SJCRH30 (cell line): ENCODE measurements at places on chromosomes 6 and 20. TPM values are rescaled to one million over a fixed set of nuclear protein-coding genes. Genes with fewer than 3 reads are reported as not detected.

GRCh38 chr6:139706912-139707311 lies 332.5 kb upstream of the CITED2 start:
- H3K4me3 ChIP-seq = no peak overlapping the region
- no peak for DNase-seq
- H3K27ac ChIP-seq = no peak overlapping the region
- H3K27me3 ChIP-seq = no peaks in the 10 kb centered on the region
- peaks cover 4% of the 10 kb centered on the region; the same call in 1 of the 2 replicates for H3K4me1 ChIP-seq

- no peak overlapping the region for H3K4me3 ChIP-seq
- no peak for DNase-seq
- no peaks in the 10 kb centered on the region for H3K36me3 ChIP-seq
- H3K27me3 ChIP-seq = no peaks in the 10 kb centered on the region
- no peaks in the 10 kb centered on the region for H3K4me1 ChIP-seq
- H3K27ac ChIP-seq = no peak overlapping the region
These were observed 29.2 kb downstream of the RSPH3 start for GRCh38 chr6:158970640-158971275.

- H3K4me1 ChIP-seq = no peaks in the 10 kb centered on the region
- H3K36me3 ChIP-seq = no peaks in the 10 kb centered on the region
- no peak overlapping the region for H3K4me3 ChIP-seq
- no peak for DNase-seq
These were observed 1378.6 kb upstream of the DEFB115 start for GRCh38 chr20:29878777-29879442.

DNA sequence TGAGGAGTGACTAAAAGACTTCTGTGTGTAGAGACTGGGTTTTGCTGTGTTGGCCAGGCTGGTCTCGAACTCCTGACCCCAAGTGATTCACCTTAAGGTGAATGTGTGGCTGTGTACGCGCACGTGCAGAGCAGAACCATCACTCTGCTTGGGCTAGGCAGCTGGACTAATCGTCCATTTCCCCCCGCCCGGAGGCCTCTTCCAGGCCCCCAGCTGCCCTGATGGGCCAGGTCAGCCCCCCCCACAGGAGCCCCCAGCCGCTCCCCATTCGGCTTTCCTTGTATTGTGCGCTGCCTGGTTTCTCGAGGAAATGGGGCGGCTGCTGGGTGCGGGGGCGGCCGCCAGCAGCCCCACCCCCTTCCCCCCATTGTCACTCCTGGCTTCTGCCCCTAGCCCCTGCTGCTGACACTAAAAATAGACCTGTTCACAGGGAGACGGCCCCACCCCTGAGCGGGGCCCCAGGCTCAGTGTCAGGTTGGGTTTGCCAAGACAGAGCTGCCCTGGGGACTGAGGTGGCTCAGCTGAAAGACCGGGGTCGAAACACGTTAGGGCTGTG lies 24.6 kb upstream of the CSNK2A1 start:
- H3K27me3 ChIP-seq = peaks cover 10% of the 10 kb centered on the region; the same call in 1 of the 2 replicates
- H3K27ac ChIP-seq = no peak overlapping the region
- H3K4me1 ChIP-seq = peaks cover 19% of the 10 kb centered on the region
- DNase-seq = no peak
- no peaks in the 10 kb centered on the region for H3K36me3 ChIP-seq
- H3K4me3 ChIP-seq = no peak overlapping the region

ASF1A gene
- 27.4 and 29.7 TPM in 2 replicates for total RNA-seq

CYP21A2 gene
- total RNA-seq = 0.08 TPM in 1 of 2 replicates, not detected in the other
